SK-N-SH treated with all-trans-retinoic acid at 6 μM for 48 hours (cell line): ENCODE measurements at places on chromosomes 2 and 18.

GRCh38 chr2:178084273-178084672 is 11.7 kb upstream of the PDE11A start:
- no peak for ATAC-seq

GRCh38 chr2:54194761-54195750 is 61.0 kb downstream of the TSPYL6 start:
- no peak for ATAC-seq

DNA sequence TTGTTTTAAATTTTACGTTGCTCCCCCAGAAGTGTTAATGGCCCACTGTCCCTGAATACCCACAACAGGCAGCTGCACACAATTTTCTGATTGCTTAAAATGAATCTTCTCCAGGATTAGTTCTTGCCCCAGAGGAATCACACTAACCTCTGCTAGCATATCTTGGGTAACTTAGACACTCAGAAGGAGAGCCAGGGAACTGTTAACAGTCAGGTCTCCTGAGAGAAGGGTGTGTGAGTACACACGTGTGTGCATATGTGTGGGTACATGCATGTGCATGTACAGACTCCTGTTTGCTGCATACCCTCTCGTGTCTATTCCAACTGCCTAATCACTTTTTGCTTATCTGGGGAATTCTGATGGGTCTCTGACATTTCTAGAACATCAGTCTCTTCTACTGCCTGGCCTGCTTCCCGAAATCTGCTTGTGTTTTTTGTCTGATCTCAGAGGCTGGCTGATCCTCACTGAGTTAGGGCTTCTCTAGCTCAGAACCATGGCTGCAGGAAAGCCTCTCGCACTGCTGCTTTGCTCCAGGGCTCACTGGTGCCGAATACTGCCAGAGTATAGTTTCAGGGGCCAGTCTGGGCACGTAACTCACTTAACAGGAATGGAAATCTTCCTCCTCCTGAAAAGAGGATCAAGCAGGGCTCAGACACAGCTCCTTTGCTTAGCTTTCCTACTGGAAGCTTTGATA is 62.8 kb downstream of the PRELID3A start:
- ATAC-seq, result no peak

DNA sequence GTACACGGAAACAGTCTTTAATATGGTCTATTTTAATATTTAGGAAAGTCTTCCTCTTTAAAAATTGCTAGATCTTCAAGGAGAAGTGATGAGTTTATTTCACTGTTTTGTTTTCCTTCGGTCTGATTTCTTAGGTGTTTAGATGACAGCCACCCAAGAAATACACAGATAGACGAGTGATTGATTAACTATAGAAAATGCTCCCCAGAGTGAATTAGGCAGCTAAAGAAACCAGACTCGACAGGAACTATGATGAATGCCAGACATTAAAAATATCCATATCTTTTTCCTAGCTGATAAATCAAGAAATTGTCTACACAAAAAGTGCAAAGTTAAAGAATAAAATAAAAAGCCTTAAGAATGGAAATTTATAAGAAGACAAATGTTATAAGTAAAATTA is 888.7 kb upstream of the CNTNAP5 start:
- ATAC-seq, result no peak

DNA sequence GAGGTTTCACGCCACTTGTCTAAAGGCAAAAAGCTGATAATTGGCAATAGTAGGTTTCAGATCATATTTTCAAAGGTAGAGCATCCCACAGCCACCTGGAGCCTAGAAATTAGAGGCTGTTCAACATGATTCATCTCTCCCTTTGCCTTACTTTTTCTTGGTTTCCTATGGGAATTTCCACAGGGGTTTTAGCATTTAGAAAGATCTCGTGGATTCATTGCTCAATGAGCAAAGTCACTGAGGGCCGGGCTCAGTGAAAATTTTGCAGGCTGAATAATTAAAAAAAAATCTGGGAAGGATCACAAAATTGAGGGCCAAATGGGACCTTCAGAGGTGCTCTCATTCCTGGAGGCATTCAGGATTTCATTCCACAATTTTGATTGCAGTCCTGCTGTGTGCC is 137.1 kb downstream of the VAPA start:
- ATAC-seq, result no peak

DNA sequence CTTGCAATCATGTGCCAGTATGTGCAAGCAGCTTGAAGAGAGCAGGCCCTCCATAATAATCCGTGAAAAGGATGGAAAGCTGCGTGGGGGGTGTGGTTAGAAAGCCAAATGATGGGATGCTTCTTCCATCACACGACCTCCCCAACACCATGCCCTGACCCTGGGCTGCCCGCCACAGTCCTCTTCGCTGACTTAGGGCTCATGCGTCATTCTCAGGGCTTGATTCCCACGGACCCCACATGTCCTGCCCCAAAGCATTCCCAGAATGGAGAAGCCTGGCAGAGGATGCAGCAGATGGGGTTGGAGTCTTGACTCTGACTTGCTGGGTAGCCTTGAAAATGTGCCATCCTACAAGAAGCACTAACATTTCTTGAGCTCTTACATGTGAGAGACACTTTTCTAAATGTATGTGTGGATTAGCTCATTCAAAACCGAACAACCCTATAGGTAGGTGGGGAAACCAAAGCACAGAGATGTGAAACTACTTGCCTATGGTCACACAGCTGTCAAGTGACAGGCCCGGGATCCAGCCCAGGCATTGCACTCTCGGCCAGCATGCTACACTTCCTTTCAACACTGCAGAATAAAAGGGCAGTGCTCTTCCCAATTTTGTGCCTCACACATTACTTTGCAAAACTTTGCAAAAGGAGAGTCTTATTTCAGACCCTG is 3.7 kb downstream of the TNS1 start:
- no peak for ATAC-seq
